Breast epithelium (tissue), 4 donors: ENCODE measurements at places on chromosomes 4 and X. TPM values are rescaled to one million over a fixed set of nuclear protein-coding genes. Genes with fewer than 3 reads are reported as not detected.

- H3K4me1 ChIP-seq: no peaks in the 10 kb centered on the region
- no peak overlapping the region for H3K27ac ChIP-seq
Measured at GRCh38 chrX:106894392-106894909, 8.7 kb downstream of the RIPPLY1 start.

DNA sequence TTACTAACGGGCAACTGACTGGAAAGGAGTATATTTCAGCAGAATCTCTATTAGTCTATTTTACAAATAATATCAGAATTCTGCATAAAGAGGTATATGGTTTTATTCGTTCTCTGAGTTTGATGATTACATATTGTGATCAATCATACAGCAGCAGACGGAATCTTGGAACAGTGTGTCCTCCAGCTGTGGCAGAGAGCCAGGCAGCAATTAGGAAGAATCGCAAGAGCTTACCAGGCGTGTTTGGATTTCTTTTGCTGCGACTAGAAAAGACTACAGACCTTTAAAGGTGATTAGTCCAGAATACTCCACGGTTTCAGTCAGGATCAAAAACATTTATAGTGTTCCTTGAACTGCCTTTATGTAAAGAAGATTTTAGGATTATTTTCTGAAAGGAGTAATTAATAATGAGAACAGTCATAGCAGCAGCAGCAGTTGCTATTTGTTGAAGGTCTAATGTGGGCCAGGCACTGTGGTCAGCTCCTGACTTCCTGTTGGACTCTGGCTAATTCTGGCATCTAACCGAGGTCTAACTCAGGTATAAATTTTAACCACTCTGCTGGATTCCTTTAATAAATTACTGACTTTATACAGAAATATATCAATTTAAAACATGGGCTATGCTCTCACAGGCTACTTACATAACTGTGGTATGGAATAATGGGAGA lies 225.3 kb upstream of the CXorf66 start:
- H3K36me3 ChIP-seq: no peaks in the 10 kb centered on the region
- DNase-seq: no peak
- H3K4me1 ChIP-seq: no peaks in the 10 kb centered on the region
- H3K27me3 ChIP-seq: no peaks in the 10 kb centered on the region
- no peak overlapping the region for H3K27ac ChIP-seq
- no peak overlapping the region for H3K4me3 ChIP-seq

The CPE gene
- total RNA-seq: 106 TPM

The ABLIM2 gene
- total RNA-seq: 4.8 TPM

The ADH7 gene
- not detected for total RNA-seq

The VGLL1 gene
- total RNA-seq: 3.9 TPM

The LINC00632 gene
- total RNA-seq: 90.1 TPM
